Fibroblast of skin of scalp (primary cell): ENCODE measurements at places on chromosomes 11 and 22.
A peak's percentile ranks its signal among the peaks of the same experiment; 100 is the strongest.

GRCh38 chr11:32643526-32643925, 59.9 kb downstream of the EIF3M start:
- peak; percentile 4 for DNase-seq

DNA sequence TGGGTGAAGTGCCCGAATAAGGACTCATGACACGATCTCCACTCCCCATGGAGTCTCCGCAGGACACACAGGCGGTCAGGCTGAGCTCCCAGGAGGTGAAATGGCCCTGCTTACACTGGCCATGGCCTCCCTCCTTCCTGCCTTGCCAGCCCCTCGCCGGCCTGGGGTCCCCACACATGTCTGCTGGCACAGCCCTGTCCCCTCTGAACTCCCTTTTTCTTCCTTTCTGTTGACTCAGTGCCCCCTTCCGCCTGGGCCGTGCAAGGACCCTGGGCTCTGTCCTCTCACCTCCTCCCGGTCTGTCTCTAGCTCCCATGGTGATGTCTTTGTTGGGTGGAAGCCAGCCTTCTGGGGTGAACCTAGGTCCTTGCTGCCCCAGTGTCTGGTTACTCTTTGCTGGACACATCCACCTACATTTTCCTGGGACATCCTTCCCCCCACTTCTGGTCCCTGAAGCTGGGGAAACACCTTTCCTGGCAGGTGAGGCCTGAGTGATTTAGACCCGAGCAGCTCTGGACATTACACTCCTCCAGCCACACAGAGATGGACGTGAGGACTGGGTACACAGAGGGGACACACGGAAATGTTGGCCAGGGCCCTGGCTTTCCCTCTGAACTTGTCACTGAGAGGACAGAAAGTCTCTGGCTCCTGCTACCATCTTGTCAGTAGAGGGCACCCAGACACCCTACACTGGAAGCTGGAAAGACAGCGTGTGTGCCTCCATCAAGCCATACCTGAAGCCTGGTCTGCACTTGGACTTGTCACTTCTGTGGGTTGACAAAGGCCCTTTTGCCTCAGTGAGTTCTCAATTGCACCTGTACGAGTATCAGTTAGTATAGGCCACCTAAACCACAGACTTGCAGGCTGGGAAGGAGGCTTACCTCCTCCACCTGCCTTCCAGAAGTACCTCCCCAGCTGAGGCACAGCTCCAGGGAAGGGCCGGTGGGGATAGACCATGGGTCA, 864.3 kb downstream of the TBC1D22A start:
- DNase-seq, result no peak

DNA sequence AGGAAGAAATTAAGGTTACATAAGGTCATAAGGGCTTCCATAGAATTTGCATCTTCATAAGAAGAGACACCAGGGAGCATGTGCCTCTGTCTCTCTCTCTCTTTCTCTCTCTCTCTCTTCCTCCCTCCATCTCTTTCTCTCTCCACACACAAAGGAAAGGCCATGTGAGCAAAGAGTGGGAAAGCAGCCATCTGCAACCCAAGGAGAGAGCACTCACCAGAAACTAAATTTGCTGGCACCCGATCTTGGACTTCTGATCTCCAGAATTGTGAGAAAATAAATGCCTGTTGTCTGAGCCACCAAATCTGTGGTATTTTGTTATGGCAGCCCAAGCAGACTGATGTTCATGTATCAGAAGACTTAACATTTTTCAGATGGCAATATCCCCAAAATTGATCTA, 6.4 kb upstream of the KRTAP5-10 start:
- DNase-seq, result no peak

DNA sequence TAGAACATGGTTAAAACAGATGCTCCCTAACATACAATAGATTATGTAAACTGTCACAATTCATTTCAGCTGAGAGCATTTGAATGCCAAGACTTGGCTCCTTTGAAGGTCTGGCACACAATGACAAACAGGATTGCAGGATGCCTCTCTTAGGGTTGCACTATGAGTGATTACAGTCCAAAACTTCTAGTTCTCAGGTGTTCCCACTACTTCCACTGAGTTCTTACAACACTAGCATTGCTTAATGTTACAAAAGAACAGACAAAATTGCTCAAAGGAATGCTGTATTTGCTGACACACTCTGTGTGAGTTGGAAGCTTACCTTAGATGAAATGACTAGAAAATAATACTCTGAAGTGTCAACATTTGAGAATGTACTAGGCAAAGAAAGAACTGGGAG, 2413.8 kb upstream of the RAG2 start:
- DNase-seq, result no peak
